ENCODE measurements at places on chromosomes 3 and 15.

- no peak for DNase-seq
These were observed 41.2 kb downstream of the GRK7 start for GRCh38 chr3:141804447-141804777.

- no peak for DNase-seq
These were observed 51.6 kb upstream of the FSIP1 start for GRCh38 chr15:39834256-39834655.

DNA sequence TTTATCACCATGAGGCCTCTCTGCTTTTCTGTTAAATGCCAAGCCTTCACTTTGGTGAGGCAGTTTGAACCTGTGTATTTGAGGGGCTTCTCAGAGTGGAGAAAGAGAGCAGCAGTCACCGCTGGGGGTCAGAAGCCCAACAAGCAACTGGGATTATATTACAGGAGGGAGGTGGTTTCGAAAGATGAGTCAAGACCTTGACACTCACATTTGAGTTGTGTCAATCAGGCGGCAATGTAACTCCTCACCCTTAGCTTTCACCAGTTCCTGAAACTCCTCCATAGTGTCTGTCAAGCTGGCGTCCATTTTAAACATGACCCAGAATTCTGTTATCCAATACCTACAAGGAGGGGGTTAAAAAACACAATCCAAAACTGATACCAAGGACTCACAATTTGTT is 46.5 kb downstream of the RASGRP1 start:
- no peak for DNase-seq

GRCh38 chr3:150410311-150411105 is 2.4 kb downstream of the TSC22D2 start:
- DNase-seq: no peak

GRCh38 chr3:60330107-60330506 is 921.1 kb downstream of the FHIT start:
- no peak for DNase-seq

- no peak for DNase-seq
These were observed 39.6 kb downstream of the CORO2B start for GRCh38 chr15:68618394-68618793.

DNA sequence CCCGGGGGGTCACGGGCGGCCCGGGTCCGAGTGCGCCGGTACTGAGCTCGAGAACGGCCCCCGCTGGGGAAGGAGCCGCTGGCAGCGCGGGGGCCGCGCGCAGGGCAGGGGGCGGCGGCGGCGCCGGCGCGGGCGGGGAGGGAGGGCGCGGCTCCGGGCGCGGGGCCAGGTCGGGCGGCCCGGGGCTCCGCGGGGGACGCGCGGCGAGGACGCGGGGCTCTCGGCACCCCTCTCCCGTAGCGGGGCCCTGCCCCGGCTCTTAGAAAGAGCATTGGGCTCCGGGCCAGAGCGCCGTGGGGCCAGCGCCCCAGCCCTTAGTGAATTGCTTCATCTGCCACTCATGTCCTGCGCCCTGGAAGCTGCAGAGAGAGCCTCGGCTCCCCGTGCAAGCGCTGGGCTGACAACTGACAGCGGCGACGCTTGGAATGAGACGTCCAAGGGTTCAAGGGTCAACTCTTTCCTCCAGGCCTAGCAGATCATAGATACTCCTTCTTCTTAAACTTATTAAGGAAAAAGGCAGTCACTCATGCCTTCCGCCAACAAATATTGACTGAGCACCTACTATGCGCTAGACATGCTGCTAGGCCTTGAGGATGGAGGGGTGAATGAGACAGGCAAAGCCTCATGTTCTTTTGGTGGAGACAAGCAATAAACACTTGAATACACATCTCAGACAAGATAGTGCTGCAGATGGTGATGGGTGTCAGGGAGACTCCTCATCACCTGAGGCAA is 140.8 kb downstream of the SMAD6 start:
- no peak for DNase-seq

DNA sequence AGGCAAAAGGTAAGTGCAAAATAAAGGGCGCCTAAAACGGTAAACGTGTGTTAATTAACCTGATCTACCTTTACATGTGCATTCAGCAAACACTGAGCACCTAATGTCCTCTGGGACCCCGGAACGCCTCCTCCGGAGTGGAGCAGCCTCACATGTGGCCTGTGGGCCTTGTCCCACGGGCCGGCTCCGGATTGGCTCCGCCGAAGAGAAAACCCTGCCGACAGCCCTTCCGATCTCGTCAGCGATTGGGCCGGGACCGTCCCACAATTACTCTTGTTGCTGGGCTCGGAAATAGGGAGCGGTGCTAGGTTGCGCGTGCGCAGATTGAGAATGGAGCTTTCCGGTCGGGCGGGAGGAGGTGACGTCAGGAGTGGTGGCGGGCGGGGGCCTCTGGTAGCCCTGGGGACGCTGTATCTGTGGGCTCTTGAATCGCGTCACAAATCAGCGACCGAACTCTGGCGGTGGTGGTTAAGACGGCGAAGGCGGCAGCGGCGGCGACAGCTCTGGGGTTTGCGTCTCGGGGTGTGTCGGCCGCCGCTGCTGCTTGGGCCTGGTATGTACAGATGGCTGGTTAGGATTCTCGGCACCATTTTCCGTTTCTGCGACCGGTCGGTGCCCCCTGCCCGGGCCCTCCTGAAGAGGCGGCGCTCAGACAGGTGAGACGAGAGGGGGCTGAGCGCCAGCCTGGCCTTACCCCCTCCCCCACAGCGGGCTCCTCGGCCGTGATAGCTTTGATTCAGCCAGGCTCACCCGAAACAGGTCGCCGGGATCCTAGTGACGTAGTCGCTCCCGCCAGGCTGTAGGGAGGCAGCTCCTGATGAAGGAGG is at the start of gene SENP2:
SENP2 (plus strand) TSS at position 437 of the 827 bp plus-strand sequence; CDS start at position 556, 119 bp downstream.
- peak; percentile 99 for DNase-seq

DNA sequence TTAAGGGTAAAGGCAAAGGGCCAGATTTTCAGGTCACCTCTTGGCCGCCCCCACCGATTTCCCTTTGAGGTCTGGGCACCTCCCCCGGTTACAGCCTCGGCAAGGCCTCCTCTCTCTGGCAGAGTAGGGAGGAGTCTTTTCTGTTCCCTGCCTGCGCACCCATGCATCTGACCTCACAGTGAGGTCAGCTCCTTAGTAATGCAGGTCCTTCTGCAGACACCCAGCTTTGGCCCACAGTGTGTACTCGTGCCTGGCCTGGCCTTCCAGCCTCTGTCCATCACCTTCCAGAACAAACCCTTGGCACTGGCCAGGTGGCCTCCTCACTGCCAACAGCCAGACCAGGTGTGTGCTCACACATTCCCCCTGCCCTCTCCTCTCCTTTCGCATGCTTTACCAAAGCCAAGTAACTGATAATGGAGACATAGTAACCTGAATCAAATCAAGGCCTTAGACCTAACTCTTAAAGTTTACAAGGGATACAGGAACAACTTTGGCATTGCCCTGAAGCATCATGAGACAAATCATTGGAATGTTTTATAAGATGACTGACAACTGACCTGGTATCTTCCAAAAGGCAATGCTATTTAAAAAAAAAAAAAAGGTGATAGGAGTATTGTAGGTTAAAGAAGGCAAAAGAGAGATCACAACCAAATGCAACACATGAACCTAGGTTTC is 61.3 kb downstream of the CORO2B start:
- DNase-seq: no peak

DNA sequence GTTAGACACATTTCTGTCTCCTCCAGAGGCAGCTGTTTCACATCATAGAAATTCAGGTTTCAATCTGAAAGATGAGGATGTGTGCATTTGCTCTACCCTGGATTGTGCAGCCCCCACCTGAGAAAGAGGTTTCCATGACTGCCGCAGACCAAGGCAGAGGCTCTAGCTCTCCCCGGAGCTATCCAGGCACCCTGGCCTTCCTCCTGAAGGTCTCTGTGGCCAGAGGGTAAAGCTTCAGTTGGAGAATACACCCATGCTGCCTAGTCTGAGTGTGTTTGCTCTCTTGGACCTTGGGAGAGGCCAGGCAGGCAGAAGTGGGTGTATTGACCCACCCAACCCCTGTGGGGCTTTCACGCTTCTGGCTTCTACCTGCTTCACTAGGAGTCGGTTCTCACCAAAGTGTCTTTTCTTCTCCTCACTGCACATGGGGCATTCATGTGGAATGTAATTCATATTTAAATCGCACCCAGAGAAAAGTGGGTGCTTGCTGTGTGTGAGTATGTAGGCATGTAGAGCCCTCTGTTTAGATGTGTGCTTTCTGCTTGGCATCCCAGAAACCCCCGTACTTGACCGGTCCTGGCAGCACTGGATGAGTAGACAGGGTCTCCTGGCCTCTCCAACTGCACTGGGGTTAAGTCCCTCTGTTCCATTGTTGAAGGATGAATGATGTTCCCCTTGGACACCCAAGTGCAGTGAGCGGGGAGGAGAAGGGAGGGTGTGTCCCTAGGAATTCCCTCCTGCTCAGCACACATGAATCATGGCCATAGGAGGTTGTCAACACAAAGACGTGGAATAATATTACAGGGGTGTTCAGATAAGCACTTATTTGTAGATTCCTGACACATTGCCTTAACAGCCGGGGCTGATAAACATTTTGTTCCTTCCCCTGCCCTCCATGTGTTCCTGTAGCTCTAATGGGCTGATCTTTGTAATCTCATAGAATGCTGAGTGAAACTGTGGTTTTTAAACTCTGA is 20.3 kb upstream of the RAB6B start:
- no peak for DNase-seq

DNA sequence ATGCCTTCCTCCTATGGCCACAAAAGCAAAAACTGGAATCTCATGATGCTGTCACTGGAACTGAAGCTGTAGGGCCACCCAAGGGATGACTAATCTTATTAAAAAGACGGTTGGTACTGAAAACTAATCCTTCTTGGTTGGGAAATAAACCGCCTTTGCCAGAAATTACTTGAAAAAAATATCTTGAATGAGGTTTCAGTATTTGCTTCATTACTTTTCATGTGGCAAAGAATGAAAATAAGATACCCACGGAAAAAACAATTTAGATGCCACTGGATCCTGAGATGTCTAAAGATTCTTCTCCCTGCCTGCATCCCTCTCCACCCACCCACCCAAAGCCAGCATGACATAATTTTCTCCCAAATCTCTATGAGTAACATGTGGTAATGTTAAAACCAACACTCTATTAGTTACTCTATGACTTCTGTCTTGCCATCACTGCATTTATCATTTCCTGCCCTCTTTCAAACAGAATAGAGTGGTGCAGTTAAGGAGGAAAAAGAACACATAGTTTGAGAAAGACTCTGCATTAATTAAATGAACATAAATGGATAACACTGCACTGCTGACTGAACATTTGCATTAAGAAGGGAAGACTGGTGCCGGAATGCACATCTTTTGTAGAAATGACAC is 111.8 kb upstream of the DPH6 start:
- DNase-seq: no peak

DNA sequence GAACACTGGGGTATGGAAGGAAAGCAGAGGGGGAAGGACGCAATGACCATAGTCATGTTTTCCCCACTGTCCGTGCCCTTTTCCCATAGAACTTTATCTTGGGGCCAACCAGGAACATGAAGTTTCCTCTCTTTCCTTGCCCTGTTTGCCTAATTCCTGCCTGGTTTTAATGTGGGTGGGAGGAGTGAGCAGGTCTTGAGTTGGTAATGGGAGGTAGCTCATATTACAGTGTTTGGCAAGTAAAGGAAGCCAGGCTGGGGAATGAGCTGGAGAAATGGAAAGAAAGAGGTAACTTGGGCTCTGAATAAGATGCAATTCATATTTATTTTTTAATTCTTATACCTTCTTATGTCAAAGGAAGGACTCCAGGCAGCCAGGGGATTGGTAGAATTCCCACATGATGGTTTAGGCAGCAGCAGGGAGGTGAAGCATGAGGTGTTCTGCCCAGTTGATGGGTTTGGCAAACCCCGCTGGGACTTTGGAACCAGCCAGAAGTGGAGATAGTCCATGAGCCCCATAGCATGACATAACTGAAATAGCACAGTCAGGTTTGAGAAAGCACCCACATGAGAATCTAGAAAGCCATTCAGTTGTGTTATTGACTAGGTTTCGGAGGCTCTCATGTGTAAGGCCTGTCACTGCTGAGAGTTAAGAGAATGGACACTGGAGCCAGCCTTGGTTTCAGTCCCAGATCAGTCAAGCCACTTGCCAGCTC is 60.0 kb downstream of the CCK start:
- DNase-seq: no peak

- no peak for DNase-seq
These were observed 8.6 kb downstream of the OXSR1 start for GRCh38 chr3:38173834-38174418.

GRCh38 chr15:41827290-41827879 is 507 bp upstream of the JMJD7 start:
- no peak for DNase-seq

DNA sequence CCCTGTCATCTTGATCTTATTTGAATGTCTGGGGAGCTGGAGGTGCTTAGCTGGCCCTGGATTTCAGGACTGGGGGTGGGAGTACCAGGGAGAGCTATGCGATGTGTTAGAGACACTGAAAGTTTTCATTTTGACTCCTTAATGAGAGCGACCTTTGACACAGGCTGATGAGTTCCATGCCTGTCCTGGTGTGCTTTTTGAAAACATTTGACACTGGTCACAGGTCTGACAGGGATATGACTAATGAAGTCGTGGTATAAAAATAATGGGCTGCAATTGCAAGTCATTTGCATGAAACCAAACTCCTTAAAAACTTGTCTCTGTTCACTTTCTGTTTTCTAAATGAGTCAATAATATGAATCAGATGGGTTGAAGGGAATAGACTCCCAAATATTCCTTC is 81.9 kb downstream of the MECOM start:
- no peak for DNase-seq

- DNase-seq: no peak
These were observed 204.6 kb upstream of the NR2F2 start for GRCh38 chr15:96125721-96126415.

DNA sequence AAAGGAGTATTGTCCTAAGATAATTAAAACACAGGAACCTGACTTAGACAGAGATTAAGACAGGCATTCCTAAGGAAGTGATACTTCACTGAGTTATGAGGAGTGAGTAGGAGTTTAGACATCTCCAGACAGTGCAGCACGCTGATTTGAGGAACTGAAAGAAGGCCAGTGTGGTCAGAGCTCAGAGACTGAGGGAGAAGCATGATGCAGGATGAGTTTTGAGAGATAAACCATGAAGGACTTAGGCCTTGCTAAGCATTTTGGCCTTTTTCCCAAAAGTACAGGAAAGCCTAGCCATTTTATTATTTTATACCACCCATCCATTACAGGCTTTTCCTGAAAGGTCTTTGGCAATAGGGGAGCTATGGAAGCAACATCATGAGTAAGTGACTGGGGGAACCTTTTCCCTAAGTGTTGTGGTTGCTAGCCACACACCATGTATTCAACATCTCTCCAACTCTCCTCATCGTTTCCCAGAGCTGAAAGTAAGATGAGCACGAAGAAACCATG is 375.6 kb upstream of the TPRG1 start:
- DNase-seq: no peak

- no peak for DNase-seq
These were observed 11.0 kb upstream of the VPS39 start for GRCh38 chr15:42218953-42219592.

GRCh38 chr3:132079147-132079546 is 44.3 kb upstream of the CPNE4 start:
- no peak for DNase-seq

- no peak for DNase-seq
These were observed 195.8 kb downstream of the CDIN1 start for GRCh38 chr15:36775209-36775608.

DNA sequence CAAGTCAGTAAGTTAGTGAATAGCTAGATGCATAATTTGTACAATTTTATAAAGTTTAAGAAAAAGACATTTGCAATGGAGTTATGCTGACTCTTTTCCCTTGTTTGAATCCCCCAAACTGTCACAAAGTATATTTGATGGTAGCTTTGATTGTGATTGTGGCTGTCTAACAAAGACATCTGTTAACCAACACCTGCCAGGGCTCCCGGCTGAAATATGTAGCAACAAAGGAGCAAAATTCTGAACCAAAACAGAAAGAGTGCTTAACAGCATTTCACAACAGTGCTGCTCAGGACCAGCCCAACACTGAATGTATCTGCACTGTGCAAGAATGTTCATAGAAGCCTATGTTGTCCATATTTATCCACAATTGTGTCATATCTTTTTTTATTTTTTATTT is 39.4 kb downstream of the LEO1 start:
- no peak for DNase-seq
